ENCODE measurements at places on chromosomes 4 and X. TPM values are rescaled to one million over a fixed set of nuclear protein-coding genes. Genes with fewer than 3 reads are reported as not detected.

DNA sequence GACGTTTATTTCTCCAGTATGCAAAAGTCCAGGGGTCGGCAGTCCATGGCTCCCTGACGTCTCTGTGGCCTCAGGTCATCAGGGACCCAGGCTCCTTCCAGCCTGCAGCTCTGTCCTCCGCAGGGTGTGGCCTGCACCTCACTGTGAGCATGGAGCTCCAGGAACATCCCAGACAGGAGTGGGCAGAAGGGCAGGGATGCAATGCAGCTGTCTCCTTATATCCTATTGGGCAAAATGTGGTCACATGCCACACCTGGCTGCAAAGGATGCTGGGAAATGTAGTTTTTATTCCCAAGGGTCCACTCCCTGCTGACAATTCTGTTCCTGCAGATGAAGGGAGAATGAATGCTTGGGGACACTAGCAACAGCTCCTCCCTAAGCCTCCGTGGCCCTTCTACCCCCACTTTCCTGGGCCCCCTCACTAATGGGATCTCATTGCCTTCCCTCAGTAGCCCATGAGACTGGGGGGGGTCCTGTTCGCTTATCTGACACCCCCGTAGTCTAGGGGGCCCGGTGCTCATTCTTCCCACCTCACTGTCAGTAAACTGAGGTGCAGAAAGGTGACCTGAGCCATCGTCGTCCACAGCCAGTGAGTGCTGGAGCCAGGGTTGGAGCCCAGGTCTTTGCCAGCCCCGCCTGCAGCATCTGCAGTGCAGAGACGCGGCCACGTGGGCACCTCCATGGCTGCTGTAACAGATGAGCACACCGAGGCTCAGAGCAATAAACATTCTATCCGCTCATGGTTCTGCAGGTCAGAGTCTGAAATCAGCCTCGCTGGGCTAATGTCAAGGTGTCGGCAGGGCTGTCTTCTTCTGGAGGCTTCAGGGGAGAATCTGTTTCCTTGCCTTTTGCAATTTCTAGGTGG, 5.9 kb upstream of the GRPEL1 start:
- DNase-seq, result no peak

- DNase-seq, result no peak
Observed at GRCh38 chrX:150688911-150689451, 4.2 kb upstream of the MTMR1 start.

- DNase-seq, result no peak
Observed at GRCh38 chrX:50736656-50737055, 77.3 kb downstream of the SHROOM4 start.

The PABPC1L2A gene
- total RNA-seq, result not detected

- no peak for DNase-seq
Observed at GRCh38 chrX:136534131-136534530, 2.1 kb downstream of the VGLL1 start.

GRCh38 chr4:32102896-32103295, 1382.7 kb downstream of the PCDH7 start:
- no peak for DNase-seq

The WAS gene
- total RNA-seq, result 118 TPM

GRCh38 chr4:4979971-4980370, 39.3 kb downstream of the CYTL1 start:
- DNase-seq, result no peak

GRCh38 chr4:46390355-46391058, 579 bp upstream of the GABRA2 start:
- no peak for DNase-seq

- DNase-seq, result no peak
Observed at GRCh38 chr4:176262243-176262642, 6.8 kb downstream of the ASB5 start.

DNA sequence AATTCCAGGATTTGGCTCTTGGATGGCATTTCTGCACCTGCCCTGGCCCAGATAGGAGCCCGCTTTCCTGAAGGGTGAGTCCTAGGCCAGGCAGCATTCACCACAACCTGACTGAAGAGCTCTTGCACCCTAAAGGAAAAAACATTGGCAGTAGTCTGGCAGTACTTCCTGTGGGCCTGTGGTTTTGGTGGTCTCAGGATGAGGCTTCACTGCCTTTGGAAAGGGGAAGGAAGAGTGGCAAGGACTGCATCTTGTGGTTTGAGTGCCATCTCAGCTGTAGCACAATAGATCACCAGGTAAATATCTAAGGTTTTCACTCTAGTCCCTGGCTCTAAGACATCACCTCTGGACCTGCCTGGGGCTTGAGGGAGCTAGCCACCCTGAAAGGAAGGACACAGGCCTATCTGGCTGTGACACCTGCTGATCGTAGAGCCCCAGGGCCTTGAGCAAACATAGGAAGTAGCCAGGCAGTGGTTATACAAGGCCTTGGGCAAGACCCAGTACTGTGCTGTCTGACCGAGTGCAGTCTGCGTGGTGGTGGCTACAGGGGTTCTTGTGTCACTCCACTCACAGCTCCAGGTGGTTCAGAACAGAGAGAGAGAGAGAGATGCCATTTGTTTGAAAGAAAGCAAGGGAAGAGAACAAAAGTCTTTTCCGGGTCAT, 28.5 kb upstream of the PRRG1 start:
- no peak for DNase-seq

DNA sequence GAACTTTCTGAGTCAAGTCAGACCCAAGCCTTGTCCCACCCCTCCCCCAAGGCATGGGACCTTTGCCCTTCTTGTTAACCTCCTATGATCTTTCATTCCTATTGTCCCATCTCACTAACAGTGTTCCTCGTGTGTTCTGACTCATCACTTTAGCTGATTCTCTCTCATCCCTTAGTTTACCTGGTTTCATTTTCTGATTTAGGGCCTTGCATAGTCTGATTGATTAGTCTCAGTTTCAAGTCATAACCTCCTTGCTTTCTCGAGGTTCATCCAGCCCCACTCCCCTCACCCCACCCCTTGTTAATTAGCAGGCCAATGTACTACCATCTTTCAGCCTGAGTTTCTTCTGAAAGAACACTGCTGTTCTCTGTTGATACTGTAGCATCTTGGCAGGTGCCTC, 517.4 kb downstream of the RPA4 start:
- no peak for DNase-seq

DNA sequence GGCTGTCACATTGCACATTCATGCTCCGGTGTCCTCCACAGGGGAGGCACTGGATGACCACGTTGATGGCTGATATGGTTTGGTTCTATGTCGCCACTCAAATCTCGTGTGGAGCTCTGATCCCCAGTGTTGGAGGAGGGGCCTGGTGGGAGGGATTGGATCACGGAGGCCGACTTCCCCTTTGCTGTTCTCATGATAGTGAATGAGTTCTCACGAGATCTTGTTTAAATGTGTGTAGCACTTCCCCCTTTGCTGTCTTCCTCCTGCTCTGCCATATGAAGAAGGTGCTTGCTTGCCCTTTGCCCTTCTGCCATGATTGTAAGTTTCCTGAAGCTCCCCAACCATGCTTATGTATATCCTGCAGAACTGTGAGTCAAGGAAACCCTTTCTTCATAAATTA, 22.3 kb upstream of the NAT8L start:
- DNase-seq, result no peak

The GABRB1 gene
- not detected for total RNA-seq

The CPEB2 gene
- 14.8 TPM for total RNA-seq

GRCh38 chr4:67438975-67439374, 106.3 kb downstream of the CENPC start:
- no peak for DNase-seq

DNA sequence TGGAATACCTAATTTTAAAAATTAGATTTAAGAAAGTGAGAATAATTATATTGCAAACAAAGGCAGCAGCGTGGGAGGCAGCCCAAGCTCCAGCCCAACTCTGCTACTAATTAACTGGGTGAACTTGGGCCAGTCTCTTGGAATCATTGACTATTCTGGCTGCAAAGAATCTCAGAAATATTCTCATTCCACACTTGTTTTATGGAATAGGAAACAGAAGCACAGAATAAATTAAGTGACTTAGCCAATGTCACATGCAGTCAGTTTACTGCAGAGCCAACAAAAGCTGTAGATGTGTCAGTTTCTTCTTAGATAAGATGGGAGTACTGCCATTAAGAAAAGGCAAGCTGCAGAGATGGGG, 132.6 kb upstream of the FAM9B start:
- no peak for DNase-seq

The TBX22 gene
- total RNA-seq, result not detected

DNA sequence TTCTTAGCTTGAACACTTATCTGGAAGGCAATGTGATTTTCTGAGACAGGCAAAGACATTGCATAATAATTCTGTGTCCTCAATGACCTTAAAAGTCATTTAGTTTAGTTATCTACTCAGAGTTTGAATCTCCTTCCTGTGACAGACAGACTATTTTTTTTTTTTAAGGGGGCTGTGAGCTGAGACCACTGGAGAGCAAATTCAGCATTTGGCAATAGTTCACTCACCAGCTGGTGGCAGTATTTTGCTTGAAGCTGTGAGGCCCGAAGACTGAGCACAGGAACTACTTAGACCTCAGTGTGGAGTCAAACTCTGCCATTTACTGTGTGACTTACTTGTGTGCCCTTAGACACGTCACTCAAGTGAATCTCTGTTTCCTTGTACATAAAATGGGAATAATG, 22.9 kb upstream of the CPE start:
- DNase-seq, result no peak

The SLC6A14 gene
- 0.06 TPM for total RNA-seq

GRCh38 chrX:15853586-15854079, 980 bp downstream of the AP1S2 start:
- DNase-seq, result no peak

DNA sequence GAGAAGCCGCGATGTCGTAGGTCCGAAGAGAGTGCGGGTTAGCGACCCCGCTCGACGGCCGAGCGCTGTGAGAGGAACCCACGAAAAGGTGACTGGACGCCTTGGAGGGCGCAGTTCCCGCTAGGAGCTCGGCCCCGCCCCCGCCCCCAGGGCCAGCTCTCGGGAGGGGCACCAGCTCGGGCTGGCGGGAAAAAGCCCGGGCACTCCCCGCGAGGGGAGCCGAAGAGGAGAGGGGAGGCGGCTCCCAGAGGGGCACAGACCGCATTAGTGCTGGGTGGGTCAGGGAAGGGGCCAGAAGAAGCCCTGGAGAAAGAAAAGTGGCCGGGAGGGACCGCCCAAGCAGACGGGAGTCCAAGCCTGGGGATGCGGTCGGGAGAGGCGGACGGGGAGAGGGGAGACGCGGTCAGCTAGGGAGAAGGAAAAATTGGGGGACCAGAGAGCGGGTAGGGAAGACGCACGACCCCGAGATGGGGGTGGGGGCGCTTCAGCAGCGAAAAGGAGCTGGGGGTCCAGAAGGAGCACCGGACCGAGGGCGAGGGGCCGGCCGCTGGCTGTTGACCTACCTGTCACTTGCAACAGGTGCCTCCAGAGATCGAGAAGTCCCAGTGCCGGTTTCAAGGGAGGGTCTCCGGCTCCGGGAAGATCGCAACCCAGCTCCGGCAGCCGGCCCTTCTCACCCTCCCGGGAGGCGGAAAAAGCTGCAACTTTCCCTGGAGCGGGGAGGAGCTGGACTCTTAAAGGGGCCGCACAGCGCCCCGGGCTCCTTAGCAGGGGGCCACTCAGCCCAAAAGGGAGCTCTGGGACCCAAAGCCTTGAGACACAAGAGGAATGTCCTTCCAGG, at the start of gene SYTL4:
TSS of gene SYTL4 (minus strand) at position 681 of the 841 bp plus-strand sequence. CDS start 30,084 bp downstream, outside the sequence.
- DNase-seq, result no peak

DNA sequence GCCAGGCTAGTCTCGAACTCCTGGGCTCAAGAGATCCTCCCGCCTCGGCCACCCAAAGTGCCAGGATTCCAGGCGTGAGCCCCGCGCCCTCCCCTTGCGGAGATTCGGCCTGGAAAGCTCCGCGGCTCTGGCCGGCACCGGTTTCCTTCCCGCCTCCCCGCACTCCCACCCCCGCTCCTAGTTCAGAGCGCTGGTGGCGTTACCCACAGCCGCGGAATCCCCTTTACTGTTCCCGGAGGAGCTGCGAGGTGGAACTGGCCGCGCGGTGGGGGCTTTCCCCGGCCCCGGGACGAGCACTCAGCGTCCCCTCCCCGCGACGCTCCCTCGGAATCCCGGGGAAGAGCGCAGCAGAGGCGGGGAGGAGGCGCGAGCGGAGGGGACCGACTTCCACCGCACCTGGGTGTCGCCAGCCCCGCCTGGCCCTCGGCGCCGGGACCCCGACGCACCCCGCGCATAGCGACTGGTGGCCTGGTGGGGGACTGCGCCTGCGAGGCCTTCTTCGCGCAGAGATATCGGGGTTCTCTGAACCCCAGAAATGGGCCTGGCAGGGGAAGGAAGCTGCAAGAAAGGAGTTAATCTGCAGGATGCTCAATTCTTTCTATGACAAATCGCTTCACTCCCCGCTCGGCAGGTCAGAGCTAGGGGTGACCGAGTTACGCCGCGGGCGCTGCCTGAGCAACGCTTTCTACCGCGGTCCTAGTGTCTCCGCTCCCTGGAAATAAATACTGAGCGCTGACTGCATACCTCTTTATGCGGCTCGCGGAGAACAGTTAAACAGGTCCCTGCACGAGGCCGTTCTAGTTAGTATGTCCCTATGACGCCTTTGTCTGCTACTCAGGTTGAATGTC, 14.6 kb upstream of the SLC25A4 start:
- DNase-seq, result no peak
